LHCN-M2 (cell line): ENCODE measurements at places on chromosomes 3 and 15.

DNA sequence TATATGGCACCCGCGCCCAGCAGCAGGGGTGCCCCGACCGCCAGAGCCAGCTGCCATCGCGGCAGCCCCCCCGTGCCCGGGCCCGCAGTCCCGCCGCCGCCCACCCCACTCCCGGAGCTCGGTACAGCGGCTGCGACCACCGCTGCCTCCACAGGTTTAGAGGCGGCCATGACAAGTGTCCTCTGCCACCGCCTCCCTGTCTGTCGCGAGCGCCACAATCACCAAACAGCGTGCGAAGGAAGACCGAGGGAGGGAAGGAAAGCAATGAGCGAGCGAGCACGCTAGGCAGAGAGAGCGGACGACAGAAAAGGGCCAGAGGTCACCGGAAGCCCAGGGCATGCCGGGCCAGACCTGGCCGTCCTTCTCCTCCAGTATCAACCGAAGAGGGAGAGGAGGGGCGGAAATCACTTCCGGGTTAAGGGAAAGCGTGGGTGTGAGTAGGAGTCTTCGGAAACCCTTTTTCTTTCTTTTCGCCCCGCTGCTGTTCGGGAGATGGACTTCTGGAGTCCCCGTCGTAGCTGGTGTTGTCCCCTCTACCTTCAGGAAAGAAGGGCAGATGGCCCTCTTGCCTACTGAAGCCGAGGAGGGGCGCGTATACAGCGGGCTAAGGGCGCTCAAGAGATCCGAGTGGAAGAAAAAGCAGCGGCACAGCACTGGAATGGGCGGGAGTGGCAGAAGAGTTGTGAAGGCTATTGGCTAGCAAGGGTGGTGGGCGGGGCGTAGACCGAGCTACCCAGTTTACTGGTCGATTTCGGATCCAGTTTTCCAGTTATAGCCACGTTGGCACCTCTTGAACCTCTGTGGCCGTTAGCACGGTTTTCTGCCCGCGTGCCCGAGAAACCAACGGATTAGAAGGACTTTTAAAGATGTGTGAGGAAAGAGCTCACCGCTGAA is at the start of the genes LNP1 and TOMM70:
LNP1 (plus strand) TSS at position 760 of the 894 bp plus-strand sequence. CDS start 28,191 bp downstream, outside the sequence.
TOMM70 (minus strand) TSS at position 310 of the 894 bp plus-strand sequence; CDS start at position 170, 140 bp downstream.
- DNase-seq = peak; percentile 97

GRCh38 chr3:17044855-17045254 is 160.1 kb downstream of the PLCL2 start:
- no peak for DNase-seq

- DNase-seq = no peak
Observed at GRCh38 chr3:125337506-125337905, 37.6 kb downstream of the ZNF148 start.

GRCh38 chr3:197218210-197218609 is 80.2 kb downstream of the DLG1 start:
- DNase-seq = no peak

DNA sequence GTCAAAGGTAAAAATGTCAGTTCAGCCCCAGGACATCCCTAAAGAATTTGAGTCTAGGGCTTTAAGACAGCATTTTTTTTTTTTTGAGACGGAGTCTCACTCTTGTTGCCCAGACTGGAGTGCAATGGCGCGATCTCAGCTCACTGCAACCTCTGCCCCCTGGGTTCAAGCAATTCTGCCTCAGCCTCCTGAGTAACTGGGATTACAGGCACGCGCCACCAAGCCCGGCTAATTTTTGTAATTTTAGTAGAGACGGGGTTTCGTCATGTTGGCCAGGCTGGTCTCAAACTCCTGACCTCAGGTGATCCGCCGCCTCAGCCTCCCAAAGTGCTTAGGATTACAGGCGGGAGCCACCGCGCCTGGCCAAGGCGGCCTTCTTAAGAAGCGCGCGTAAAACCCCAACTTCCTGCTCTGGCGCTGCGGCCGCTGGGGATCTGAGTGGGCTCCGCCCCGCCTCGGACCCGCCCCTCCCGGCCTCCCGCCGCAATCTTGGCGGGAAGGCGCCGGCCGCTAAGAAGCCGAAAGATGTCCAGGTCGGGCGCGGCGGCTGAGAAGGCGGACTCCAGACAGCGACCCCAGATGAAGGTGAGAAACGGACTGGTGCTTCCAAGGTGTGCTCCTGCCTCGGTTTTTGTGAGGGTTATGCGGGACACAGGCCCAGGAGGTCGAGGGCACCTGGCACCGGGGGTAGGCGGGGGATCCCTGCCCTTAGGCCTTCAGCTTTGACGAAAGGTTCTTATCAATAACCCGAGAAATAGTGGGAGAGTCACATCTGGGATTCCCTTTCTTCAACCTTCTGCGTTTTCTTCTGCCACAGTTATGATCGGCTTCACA is at the start of gene WDR76:
WDR76 (plus strand) TSS at position 495 of the 834 bp plus-strand sequence; CDS start at position 526, 31 bp downstream.
- peak; percentile 81 for DNase-seq

- no peak for DNase-seq
Observed at GRCh38 chr15:40808861-40809450, 1.7 kb upstream of the DNAJC17 start.

- no peak for DNase-seq
Observed at GRCh38 chr3:25555695-25556437, 108.8 kb downstream of the TOP2B start.

GRCh38 chr3:171743327-171744157 is 66.7 kb downstream of the PLD1 start:
- no peak for DNase-seq

DNA sequence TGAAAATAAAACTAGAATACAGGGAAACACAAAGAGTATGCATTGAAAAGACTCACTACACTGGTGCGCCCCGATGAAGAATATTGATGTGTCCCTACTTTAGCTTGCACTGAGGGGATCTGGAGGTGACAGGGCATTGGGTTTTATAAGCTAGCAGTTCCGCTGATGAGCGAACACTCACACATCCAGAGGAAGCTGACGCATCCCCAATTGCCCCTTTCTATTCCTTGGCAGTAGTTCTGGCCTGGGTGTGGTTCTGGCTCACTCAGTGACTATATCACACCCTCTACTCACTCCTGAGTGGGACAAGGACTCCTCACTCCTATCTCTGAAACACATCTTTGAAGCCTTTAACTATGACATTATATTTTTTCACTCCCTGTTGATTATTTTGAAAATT is 71.0 kb downstream of the B3GNT5 start:
- no peak for DNase-seq

DNA sequence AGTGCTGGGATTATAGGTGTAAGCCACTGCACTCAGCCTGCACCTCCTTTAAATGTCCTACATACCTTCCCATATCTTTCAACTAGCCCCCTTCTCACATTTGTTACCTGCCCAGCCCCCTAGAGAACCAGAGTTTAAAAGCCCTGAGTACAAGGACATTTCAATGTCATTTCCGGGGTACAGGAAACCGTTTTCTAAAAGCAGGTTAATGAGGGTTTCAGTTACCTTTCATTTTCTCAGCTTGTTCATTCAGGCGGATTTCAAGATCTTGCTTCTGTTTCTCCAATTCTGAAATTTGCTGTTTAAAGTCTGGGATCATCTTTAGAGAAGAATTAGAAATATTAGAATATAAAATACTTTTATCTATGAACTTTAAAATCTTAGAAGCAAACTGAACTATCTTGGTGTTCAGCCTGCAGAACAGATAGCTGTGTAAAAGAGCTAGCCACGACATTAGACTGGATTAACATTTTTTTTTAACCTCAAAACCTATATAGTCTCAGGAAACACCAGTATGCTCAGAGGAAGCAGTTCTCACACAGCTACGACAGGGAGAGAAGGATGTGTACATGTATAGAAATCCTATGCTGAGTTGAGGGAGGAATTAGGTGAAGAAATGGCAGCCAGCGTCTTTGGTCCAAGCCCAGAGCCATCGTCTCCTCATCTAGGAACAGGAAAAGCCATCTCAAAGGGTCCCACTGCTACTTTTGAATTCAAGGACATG is 29.9 kb upstream of the GNB5 start:
- no peak for DNase-seq

- DNase-seq = no peak
Observed at GRCh38 chr3:133757701-133758567, 11.7 kb downstream of the TF start.

GRCh38 chr15:101283931-101284330 is 6.6 kb upstream of the SELENOS start:
- DNase-seq = no peak

GRCh38 chr15:85490856-85491255 is 110.5 kb downstream of the AKAP13 start:
- DNase-seq = no peak

DNA sequence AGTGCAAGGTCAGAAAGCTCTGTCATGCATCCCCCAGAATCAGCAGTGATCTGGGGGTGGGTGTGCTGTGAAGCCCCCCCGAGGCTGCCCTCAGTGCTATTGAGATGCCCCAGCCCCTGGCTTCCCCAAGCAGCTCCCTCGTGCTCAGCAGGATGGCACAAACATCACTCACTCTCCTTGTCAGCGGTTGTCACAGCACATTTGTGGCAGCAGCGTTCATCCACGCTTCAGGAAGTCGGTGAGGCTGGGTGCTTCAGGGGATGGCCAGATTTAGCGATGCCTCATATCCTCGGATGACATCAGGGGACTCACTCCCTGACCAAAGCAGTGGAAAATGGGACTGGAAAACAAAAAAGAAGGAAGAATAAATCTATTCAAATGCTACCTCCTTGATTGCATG is 54.4 kb upstream of the SLC6A11 start:
- no peak for DNase-seq
